ENCODE measurements at places on chromosomes 13 and 19.

- DNase-seq: no peak
These were observed 46.5 kb downstream of the TMEM255B start for GRCh38 chr13:113805431-113806103.

GRCh38 chr13:91358387-91358782 is 10.9 kb downstream of the MIR17HG start:
- no peak for DNase-seq

GRCh38 chr19:29685326-29685725 is 20.1 kb downstream of the PLEKHF1 start:
- DNase-seq: no peak

DNA sequence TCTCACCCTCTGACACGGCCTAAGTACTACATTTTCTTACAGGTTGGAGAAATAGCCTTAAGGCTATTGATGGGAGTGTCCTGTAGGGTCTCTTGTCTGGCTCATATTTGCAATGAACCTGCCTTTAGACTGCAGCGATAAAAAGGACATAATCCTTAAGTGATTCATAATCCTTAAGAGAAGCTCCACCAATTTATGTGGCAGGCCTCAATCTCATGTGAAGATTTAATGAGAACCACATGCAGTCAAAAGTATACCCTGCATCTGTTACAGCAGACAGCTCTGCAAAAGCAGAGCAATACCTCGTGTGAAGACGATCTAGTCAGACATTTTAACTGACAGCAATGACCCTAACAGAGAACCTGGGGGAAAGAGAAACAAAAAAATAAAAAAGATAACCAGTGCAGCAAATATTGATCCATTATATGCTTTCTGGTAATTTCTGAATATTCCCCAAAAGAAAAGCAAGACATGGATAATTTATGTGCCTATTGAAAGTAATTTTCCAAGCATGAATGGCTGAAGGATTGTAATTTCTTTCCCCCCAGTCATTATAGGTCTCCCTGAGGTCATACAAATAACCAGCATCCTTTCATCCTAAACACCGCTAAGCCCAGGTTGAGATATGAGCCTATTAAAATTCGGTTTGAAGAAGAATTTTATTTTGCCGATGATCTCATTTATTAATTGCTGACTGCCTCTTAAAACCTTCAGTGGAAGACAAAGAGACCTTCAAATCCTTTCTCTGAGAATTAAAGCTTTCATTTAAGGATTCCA is 321.8 kb upstream of the NBEA start:
- no peak for DNase-seq

DNA sequence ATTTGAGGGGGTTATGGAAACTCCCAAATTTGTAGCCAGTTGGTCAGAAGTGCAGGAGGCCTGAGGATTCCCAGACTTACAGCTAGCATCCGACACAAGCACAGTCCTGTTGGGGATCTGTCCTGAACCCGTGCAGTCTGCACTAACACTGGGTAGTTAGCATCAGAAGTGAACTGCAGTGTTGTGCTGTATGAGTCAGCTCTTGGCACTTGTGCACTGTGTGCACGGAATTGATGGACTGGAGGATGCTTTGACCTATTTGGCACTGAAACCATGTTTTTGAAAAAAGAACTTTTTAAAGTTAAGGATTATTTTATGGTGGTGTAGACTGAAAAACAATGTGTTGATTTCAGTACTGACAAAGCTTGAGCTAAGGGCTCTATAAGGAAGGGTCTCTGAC is 279.0 kb downstream of the NHLRC3 start:
- DNase-seq: no peak

DNA sequence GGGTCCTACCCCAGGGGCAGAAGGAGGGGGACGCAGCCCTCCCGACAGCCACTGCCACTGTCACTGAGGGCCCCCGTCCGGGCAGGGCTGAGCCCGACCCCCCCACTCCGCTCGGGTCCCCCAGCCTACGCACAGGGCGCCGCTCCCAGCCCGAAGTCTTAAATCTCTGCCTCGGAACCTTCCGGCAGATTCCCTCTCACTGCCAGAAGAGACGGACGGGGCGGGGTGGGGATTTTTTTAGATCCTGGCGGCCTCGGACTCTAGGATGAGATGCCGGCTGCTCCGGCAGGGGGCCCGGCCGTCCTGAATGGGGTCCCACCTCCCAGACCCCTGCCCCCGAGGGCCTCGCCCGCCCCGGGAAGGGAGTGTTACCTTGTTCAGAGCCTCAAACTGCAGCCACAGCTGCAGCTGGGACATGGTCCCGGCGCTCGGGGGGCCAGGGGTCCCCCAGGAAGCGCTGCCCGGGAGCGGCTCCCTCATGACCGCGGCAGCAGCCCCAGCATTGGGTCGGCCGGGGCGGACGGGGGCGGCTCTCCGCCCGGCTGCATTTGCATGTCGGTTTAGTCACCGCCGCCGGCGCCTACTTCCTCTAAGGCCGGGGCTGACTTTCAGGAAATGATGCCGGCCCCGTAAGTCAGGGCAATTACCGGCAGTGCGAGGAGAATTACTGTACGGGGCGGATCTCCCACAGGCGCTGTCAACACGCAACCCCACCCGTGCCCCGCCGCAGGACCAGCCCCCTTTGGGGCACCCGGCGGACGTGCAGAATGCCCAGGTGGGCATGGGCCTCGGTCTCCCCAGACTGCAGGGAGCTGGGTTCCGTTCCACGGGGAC is 28.1 kb downstream of the GPX4 start:
- peak; percentile 81 for DNase-seq

DNA sequence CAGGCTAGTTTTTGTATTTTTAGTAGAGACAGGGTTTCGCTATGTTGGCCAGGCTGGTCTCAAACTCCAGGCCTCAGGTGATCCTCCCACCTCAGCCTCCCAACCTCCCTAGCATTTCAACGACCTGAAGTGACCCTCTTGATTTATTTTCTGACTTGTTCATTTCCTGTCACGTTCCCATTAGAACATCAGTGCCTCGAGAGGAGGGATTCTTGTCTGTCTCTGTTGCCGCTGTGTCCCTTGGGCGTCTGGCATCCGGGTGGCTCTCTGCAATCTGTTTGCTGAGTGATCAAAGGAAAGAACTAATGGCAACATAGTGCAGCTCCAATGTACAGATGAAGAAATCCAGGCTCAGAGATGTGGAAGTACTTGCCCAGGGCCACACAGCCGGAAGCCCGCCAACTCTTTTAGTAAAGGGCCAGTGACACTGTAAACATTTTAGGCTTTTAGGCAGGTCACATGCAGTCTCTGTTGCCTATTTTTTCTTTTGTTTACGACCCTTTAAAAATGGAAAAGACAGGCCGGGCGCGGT is 47.5 kb downstream of the NFIC start:
- no peak for DNase-seq

DNA sequence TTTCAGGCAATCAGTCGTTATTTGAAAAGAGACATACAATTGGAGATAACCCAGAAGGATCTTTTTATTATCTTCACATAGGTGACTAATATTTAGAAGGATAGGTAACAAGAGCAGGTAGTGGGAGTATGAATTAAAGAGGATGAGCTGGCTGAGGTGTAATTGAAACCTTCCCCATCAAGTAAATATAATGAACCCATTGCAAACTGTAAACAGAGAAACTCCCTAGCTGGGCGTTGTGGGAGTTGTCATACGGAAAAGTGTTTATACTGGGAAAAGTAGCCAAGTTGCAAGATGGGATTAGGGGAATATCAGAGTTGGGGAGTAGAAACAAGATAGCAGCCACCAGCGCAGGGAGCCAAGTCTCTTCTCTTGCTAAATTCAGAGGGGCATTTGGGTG is 448.4 kb downstream of the COG6 start:
- no peak for DNase-seq

DNA sequence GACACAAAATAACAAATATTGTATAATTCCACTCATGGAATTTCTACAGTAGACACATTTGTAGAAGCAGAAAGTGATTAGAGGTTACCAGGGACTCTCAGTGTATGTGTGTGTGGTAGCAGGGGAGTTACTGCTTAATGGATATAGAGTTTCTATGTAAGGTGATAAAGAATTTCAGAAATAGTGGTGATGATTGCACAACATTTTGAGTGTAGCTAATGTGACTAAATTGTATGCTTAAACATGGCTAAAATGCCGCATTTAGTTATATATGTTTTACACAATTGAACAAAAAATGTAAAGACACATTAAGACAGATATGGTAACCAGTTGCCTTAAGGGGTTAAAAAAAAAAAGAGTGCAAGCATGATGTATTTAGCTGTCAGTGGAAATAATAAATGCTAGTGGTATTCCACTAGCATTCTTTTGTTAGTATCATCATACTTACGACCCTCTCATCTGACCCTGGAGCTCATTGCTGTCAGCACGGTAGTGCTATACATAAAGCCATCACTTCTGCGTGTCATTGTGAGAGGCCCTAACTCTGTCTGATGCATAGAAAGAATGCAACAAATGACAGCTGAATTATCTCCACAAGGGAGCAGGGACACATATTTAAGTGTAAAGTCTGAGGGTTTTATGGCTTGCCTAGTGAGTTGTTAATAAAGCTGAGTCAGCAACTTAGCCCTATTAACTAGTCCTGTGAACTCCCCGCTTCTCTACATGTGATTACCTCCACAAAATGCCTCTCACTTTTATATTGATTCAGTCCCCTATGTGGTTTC is 134.1 kb upstream of the RXFP2 start:
- no peak for DNase-seq

DNA sequence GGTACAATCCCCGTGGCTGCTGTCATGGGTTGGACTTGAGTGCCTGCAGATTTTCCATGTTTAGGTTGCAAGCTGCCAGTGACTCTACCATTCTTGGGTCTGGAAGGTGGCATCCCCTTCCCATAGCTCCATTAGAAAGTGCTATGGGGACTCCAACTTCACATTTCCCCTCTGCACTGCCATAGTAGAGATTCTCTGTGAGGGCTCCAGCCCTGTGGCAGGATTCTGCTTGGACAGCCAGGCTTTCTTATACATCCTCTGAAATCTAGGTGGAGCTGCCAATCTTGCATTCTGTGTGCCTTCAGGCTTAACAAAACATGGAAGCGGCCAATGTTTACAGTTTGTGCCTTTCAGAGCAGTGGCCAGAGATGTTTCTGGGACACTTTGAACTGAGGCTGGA is 636.2 kb downstream of the SLITRK6 start:
- no peak for DNase-seq

GRCh38 chr13:61410669-61411297 is 4.9 kb downstream of the PCDH20 start:
- no peak for DNase-seq

GRCh38 chr19:33780746-33781145 is 15.9 kb upstream of the KCTD15 start:
- DNase-seq: no peak

DNA sequence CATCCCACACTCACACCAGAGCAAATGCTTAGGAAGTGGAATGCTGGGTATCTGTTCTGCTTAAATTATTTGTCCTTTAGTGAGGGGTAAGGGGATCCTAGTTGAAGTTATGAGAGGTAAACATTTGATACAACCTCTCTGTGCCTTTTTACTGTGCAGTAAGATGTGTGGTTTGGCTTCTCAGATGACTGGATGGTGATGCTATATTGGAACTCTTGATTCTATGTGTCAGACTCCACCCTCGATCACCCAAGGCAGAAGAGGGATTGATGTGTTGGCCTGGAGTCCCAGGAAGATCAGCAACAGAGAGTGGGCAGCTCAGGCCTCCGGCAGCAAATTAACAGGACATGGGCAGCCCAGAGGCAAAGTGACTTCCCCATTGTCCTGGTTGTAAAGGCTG is 66.7 kb downstream of the SIPA1L3 start:
- DNase-seq: no peak

DNA sequence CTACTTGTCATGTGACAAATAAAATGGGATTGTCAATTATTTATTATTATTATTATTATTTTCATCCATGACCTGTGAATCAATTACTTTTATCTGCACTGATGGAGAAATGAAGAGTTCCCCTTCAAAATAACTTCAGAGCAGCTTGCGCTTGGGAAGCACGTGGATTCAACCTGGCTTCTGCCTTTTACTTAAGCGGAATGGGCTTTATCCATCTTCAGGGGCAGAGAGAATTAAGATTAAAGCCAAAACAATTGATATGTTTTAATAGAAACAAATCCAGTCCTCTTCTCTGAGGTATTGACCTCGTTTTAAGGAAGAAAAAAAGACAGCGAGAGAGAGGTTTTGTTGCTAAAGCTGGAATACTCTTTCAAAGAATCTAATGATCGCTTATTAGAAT is 876 bp downstream of the SACS start:
- DNase-seq: no peak

DNA sequence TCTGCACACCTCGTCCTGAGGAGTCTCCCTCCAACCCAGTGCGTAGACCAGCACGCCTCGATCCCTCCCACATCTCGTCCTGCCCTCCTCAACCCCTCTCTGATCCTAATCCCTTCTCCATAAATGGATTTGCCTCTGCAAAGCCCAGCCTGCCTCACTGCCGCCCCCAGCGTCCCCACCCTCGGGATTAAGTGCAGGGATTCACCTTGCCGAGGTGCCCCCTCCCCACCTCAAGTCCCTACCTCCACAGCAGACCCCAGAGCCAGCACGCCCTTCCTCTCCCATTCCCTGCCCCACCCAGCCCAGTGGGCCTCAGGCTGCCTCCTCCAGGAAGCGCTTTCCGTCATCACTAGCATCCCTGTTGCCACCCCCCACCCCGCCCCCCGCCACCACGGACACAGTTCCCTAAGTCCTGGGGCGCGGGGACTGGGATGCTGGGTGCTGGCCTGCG is 4.0 kb downstream of the KLF16 start:
- no peak for DNase-seq

DNA sequence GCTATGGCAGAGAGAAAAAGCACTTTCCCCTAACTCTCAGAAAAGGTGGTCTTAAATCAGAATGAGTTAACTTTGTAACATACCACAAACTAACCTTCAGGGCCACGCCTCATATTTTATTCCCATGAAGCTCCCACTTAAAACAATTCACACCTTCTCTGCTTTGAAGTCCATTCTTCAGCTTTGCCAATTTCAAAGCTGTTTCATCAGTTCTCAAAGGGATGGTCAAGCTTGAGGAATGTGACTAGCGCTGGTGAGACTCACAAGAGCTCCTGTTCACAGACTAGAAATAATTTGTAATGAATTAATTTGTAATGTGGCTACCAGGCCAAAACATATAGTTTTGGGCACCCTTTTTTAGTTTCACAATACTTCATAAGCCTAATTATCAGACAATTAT is 68.2 kb downstream of the STK24 start:
- DNase-seq: no peak

DNA sequence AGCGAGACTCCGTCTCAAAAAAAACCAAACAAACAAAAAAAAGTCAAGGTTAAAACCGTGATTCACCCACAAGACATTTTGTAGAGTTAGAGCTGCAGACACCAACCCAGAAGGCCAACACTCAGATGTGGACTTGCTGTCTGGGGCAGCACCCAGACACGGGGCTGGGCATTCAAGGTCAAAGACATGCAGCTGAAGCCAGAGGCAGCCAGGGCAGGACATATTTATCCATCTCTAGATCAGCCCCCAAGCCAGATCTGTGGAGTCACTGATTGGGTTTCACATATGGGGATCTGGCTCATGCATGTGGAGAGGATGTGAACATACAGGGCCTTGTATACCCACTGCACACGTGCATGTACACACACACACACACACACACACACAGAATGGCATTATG is 3.6 kb downstream of the KLK15 start:
- no peak for DNase-seq
